Stimulated activated naive CD4-positive, alpha-beta T cell treated with Interleukin-2 at 50 U/mL for 16 hours (primary cell): ENCODE measurements at places on chromosomes 7 and 10.

- no peak for DNase-seq
Measured at GRCh38 chr10:104183682-104184081, 48.5 kb downstream of the CFAP43 start.

GRCh38 chr10:17616403-17617030 is 657 bp downstream of the HACD1 start:
- peak; percentile 3 for DNase-seq

- DNase-seq: no peak
Measured at GRCh38 chr10:75648351-75648750, 216.9 kb downstream of the LRMDA start.

GRCh38 chr10:108050626-108051025 is 886.1 kb upstream of the SORCS1 start:
- no peak for DNase-seq
